ENCODE measurements at places on chromosomes 5 and 9.

- no peak for DNase-seq
Observed at GRCh38 chr5:68872088-68872839, 221.6 kb upstream of the SLC30A5 start.

GRCh38 chr5:169914766-169915165 lies 65.5 kb downstream of the INSYN2B start:
- DNase-seq = no peak

GRCh38 chr5:138243794-138244193 lies 30.6 kb downstream of the GFRA3 start:
- no peak for DNase-seq

DNA sequence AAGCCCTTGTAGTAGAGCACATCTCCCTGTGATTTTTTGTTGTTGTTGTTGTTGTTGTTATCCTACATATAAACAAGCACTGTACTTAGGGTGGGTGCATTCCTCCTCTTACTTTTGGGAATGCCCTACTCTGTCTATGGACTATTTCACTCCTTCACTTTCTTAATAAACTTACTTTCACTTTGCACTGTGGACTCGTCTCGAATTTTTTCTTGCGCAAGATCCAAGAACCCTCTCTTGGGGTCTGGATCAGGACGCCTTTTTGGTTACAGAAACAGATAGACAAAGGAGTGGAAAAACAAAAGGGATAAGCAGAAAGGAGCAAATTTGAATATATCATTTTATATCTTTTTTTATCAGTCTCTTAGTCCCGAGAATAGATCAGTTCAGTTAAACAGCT lies 14.4 kb upstream of the PAIP1 start:
- no peak for DNase-seq

GRCh38 chr5:32173267-32174010 lies 680 bp downstream of the GOLPH3 start:
- DNase-seq = peak; percentile 11

- no peak for DNase-seq
Observed at GRCh38 chr5:62649476-62650113, 71.0 kb downstream of the LRRC70 start.

- DNase-seq = no peak
Observed at GRCh38 chr5:54703133-54703532, 185.6 kb downstream of the SNX18 start.

DNA sequence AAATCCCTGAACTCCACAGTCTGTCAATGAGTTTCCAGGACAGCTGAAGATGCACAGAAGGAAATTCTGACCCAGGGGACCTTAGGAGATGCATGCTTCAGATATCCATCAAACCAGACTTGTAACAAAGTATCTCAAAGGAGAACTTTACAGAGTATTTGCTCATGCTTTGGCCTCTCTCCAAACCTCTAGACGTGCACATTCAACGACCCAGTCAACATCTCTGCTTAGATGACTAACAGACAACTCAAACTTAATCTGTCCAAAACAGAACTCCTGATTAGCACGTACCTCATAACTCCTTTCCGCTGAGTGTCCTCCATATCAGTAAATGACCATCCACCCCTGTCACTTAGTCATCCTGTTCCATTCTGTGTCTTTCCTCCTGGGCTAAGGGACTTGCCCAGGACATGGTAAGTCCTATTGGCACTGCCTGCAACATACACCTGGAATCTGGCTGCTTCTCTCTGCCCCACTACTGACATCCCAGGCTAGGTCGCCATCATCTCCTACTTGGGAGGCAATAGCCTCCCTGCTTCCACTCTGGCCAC lies 107.4 kb downstream of the LMNB1 start:
- no peak for DNase-seq

- DNase-seq = no peak
Observed at GRCh38 chr5:65213921-65214525, 267.7 kb downstream of the ADAMTS6 start.

DNA sequence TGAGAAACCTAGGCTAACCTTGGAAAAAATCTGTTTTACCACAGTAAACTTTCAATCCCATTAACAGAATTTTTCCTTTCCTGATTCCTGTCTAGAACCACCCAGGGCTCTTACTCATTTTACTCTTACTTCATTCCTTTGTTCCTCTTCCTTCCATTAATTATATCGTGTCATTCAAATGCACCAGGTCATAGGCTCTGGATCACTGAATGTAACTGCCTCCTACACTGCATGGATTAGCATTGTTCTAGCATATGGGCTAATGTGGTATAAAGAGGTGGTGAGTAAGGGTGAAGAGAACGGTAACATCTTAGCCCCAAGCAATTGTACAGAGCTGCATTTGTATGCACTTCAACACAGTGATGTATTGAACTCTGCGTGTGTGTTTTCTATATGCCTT lies 49.5 kb upstream of the SPINK5 start:
- no peak for DNase-seq

DNA sequence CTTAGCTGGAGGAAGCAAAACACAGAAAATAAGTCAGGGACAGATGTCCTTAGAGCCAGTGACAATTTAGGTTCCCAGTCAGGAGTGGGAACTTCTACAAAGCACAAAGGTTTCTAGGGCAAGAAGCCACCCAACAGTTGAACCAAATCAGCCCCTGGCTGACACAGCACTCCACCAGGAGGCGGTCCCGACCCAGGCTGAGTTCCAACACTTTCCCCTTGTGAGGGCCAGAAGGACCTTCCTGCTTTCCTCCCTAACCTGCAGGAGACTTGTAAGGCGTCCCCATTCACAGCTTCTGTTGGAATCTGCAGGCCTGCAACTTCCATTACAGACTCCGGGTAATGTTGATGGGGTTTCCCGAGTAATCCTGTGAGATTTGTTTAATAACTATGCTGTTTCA lies 416.4 kb upstream of the IRX1 start:
- DNase-seq = no peak

DNA sequence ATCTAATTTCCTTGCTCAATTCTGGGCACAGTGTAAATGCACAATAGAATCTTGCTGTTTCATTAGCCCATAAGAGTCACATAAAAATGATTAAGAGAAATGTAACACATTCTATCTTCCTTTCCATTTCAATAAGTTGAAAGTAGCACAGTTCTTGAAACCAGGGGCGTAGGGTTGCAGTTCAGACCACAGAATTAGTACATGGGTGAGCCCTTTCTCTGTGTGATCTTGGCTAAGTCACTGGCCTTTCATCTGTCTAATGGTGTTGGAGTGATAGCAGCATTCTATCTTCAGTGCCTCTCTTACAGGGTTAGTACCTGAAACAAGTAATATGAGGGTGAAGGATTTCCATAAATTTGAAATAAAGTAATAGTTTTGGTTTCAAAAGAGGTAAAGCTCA lies 445.3 kb upstream of the ZNF462 start:
- no peak for DNase-seq

- DNase-seq = no peak
Observed at GRCh38 chr5:83377131-83377865, 94.2 kb upstream of the VCAN start.

DNA sequence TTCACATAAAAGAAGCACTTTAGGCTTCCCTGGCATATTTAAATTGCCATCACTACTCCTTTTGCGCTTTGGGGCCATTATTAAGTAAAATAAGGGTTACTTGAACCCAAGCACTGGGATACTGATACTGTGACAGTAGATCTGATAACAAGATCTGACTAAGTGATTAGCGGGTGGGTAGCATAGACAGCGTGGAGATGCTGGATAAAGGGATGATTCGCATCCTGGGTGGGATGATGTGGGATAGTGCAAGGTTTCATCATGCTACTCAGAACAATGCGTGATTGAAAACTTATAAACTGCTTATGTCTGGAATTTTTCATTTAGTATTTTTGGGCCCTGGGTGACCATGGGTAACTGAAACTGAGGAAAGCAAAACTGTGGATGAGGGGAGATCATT lies 75.1 kb downstream of the PTTG1 start:
- DNase-seq = no peak

DNA sequence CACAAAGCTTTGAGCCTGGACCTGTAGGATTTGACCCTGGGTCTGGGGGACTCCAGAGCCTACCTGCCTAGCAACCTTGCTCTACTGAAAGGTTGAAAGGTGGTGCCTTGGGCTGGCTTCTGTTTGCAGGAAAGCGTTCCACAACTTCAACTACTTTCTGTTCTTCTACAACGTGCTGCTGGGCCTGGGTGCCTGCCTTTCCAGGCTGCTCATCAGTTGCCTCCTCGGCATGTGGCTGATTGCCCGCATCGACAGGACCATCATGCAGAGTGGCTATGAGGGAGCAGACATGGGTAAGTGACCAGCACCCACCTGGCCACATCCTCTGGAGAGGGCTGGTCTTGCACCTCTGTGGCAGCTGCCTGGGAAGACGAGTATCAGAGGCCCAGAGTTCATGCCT lies 13.6 kb upstream of the CCDC180 start:
- DNase-seq = no peak

- DNase-seq = no peak
Observed at GRCh38 chr9:24932785-24933184, 387.1 kb upstream of the IZUMO3 start.

- DNase-seq = no peak
Observed at GRCh38 chr5:165139262-165139661, 1633.8 kb downstream of the MAT2B start.

- DNase-seq = no peak
Observed at GRCh38 chr9:73617586-73617985, 465.9 kb downstream of the ANXA1 start.

- DNase-seq = no peak
Observed at GRCh38 chr5:113612060-113612496, 98.6 kb downstream of the YTHDC2 start.

DNA sequence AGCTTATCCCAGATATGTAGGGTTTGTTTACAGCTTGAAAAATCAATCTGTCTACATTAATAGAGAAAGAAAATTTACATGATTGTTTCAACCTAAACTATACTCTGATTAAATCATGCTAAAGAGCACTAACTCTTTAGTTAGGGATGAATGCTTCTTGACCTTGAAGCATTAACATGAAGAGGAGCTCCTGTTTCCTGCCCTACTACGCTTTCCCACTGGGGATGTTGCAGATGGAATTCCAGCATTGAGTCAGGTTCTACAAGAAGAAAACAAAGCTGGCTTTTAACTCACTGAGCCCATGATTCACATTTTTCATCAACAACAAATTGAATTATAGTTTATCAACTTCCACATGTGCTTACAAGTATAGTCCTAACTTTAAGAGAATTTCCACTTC lies 471.3 kb downstream of the TMEM232 start:
- DNase-seq = no peak

DNA sequence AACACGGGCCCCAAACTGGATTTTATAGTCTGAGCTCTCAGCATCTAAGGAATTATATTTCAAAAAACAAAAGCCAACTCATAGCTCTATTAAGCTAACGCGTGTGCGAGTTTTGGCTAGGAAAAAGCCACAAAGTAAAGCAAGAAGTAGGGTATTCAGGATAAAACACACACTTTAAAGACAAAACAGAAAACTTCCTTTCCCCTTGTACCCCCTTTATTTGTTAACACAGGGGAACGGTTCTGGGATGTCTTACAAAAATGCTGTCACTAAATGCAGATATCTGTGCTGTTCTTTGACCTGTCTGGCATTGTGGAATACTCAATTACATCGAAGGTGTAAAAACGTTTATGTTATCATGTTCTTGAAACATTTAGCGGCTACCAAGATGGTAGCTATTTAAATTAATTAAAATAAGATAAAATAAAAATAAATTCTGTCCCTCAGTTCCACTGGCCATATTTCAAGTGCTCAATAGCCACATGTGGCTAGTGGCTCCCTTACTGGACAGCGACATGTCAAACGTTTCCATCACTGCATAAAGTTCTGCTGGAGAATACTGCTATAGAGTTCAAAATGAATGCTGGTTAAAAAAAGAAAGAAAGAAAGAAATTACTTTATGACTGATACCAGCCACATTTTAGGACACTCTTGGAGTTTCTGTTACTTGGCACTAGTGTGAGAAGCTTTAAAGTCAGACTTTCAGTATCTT lies 7.2 kb upstream of the MEF2C start:
- DNase-seq = no peak

DNA sequence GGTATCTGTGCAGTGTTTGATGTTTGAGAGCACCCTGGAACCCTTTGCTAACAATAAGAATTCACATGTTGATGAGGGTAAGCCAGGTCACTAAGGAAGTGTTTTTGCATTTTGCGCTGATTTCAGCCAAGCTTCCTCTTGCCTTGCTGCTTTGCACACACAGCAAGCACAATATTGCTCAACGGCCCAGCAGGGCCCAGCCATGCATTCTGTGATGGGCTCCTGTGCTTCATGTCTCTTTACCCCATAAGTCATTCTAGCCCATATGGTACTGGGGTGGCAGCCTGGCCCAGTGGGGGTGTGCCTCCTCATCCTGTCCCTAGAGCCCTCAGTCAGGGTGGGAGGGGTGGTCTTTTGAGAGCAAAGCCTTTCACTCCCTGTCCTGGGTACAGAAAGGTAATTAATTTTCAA lies 481.3 kb downstream of the GADD45G start:
- no peak for DNase-seq

DNA sequence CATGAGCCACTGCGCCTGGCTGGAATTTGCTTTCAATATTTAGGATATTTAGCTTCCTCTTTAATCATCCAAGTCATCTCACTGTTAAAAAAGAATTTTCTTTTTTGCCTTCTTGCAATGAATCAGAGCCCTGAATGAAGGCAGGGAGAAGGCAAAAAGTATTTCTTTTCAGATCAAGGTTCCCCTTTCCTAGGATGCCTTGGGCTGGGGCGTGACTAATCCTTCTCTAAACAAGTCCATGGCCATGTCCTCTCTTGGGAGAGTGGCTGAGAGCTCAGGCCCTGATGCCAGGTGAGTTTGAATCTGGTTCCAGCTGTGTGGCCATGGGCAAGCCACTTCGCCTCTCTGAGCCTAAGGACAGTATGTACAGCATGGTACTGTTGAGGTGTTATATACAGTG lies 84.8 kb upstream of the NEURL1B start:
- DNase-seq = no peak

GRCh38 chr5:17436350-17436749 lies 61.7 kb upstream of the TAF11L2 start:
- DNase-seq = no peak

Measured in stimulated activated CD4-positive, alpha-beta T cell treated with anti-CD3 and anti-CD28 coated beads, Interleukin-12 subunit alpha, Interleukin-12 subunit beta, amount 100 ng/mL, for 24 hours (primary cell).